ENCODE measurements at places on chromosomes 16 and 17.

- DNase-seq: no peak
These were observed 160.3 kb downstream of the NTN1 start for GRCh38 chr17:9181640-9182039.

DNA sequence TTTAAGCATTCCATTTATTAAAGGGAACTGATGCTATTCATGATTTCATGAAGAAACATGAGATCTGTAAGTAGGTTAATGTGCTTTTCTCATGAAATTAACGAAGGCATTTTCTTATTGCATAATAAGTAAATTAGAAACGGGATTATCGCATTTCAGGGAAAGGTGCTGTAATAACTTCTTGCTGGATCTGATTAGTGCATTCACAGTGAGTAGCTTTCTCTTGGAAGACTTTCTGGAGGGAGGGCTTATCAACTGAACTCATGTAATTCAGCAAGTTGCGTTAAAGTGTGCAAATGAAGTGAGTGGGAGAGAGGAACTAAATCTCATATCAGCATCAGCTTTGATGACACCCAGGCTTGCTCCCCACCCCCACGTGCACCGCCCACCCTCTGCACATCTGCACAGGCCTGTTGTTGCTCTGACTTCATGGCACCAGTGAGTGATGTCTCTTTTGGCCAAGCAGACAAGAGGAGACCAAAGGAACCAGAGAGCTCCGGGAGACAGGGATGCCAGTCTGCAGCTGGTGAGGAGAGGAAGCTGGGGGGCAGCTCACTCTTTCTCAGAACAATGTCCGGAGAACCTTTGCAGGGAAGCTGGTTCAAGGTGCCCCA is 26.3 kb upstream of the GAS7 start:
- no peak for DNase-seq

DNA sequence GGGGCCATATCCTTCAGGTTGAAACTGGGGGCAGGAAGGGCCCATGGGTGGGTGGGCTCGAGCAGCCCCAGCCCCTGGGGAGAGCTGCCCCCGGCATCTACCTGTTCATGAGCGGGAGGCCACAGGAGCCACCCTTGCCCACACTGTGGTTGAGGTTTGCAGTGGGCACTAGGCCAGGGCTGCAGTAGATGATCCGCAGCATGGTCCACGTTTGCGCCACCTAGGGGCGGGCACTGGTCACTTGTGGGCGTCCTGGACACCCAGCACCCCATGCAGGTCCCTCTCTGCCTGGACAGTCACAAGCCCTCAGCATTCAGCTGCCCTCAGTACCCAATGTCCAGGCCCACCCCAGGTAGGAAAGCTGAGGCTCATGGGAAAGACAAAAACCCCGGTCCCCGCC is 1.8 kb upstream of the JMJD8 start:
- no peak for DNase-seq

DNA sequence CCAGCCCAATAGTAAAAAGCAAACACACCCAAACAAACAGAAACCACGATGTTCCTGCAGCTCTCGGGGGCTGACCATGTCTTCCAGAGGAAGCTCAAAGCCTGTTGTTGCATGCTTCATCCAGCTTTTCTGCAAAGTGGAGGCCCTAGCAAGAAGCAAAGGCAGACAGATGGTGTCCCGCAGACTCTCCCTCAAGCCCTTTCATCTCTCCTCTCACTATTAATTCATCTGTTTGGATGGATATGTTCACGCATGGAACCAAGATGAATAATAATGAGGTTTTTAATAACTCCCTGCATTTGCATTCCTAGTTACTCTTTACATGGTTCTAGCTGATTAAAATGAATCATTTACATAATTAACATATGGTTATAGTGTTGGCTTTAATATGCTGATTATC is 36.6 kb downstream of the RBFOX1 start:
- no peak for DNase-seq

DNA sequence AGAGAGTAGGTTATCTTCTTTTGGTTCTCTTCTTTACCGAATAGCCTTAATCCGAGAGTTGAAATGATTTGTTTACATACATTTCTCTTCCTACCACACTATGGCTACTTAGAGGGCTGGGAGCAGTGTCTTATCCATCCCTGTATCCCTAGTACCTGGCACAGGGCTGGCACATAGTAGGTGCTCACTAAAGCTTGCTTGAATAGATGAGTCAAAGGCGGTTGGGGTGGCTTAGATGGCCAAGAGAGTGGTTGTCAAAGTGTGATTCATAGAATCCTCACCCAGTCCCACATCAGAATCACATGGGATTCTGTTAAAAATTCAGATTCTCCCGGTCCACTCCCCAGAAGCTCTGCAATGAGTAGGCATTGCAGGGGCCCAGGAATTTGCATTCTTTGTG is 11.1 kb downstream of the CHAD start:
- no peak for DNase-seq

DNA sequence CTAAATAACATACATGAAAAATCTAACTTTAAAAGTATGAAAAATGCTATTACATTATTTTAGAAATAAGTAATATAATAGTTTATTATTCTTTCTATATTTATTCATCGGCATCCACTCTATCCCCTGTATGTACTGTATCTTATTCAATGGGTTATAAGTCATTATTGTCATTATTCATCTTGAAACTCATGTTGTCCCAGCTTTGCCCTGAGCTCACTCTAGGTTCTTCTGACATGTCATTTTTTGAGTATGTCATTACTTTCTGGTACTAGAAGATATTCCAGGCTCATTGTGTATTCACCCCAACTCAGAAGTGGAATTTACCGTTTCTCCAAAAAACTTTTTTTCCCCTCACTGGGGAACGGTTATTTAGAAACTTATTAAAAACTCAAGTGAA is 53.0 kb upstream of the MNT start:
- DNase-seq: no peak

GRCh38 chr17:66663041-66663606 is 171.8 kb upstream of the CACNG5 start:
- DNase-seq: no peak

GRCh38 chr17:55320594-55321426 is 56.0 kb downstream of the HLF start:
- no peak for DNase-seq

GRCh38 chr17:19495828-19496528 is 37.7 kb upstream of the SLC47A1 start:
- DNase-seq: no peak

DNA sequence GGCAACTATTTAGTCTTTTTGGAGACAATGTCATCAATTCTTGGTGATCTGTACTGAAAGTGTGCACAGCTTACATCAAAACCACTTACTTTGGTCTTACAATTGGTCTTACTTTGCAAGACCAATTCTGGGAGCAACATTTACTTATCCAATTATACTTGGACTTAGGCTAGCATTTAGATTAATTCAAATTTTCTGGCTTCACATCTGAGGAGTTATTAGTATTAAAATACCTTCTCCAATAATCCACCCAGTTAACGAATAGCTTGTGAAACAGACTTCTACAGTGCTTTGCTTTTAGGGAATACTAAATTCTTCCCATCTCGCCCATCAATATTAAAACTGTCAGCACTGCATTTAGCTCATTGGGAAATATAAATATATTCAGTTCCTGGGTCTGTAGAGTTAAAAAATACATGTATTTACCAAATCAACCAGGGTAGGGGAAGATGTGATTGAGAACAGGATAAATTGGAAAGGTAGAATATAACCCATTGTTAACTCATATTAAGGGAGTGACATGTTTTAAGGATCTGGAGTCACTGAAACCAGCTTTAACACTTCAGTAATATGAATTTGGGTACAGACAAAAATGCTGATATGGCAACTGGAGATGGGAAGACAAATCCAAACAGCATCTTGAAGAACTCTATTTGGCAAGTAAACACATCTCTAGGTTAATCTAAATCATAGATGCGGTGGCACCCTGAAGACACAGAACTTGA is 9.2 kb upstream of the VEZF1 start:
- no peak for DNase-seq

GRCh38 chr16:84056933-84057332 is 14.3 kb upstream of the SLC38A8 start:
- DNase-seq: no peak

GRCh38 chr17:14203388-14203787 is 33.3 kb downstream of the CDRT15 start:
- DNase-seq: no peak

DNA sequence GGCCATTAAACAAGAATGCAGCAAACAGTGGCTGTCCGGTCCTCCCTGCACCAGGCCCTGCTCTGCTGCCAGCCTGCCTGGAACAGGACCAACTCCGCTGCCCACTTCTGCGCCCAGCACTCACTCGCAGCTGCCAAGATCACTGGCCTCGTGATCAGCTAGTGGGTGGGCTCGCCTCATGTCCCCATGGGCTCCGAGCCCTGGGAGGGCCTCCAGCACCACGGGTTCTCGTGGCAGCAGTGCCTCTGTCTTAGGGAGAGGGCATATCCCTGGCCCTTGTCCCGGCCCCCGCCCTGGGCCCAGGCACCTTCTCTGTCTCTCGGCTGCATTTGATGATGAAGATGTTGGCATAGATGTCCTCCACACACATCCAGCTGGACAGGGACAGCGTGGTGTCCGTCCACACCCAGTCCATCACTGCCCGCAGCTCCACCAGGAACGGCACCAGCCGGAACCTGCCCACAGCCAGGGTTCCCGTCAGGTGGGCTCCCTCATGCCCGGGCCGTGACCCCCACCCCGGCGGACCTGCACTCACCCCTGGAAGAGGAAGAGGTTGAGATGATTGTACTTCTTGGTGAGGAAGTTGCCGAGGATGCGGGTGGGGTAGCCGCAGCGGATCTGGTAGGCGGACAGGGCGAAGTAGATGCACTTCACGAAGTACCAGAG is 13.1 kb downstream of the CTU2 start:
- DNase-seq: no peak

DNA sequence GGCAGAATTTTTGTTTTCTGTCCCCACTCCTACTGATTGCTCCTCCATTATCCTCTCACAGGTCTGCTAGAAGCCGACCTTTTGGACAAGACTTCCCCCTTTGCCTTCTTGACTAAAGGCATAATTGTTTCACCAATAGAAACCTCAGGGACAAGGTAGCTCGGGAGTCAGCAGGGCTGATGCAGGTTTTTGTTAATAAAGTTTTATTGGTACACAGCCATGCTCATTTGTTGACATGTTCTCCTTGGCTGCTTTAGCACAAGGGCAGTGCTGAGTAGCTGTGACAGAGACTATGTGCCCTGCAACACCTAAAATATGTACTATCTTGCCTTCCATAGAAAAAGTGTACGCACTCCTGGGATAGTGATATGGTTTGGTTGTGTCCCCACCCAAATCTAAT is 271.6 kb downstream of the XYLT1 start:
- no peak for DNase-seq

DNA sequence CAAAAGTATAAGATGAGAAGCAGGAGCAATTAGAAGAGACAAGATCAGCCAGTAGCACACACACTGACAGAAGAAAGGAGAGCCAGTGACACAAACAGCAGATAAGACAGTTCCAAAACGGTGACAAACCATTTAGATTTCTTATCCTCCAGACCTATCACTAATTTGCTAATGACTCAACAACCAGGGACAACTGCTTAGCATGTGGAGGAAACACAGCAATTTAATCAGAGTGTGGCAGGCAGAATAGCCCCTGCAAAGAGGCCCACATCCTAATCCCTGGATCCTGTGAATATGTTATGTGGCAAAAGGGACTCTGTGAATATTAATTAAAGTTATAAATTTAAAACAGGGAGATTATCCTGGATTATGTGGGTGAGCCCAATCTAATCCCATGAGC is 81.1 kb downstream of the CACNG1 start:
- DNase-seq: no peak

- no peak for DNase-seq
These were observed 32.5 kb upstream of the CES5A start for GRCh38 chr16:55907661-55908060.

- DNase-seq: no peak
These were observed 26.9 kb downstream of the ATAD5 start for GRCh38 chr17:30858556-30859250.

DNA sequence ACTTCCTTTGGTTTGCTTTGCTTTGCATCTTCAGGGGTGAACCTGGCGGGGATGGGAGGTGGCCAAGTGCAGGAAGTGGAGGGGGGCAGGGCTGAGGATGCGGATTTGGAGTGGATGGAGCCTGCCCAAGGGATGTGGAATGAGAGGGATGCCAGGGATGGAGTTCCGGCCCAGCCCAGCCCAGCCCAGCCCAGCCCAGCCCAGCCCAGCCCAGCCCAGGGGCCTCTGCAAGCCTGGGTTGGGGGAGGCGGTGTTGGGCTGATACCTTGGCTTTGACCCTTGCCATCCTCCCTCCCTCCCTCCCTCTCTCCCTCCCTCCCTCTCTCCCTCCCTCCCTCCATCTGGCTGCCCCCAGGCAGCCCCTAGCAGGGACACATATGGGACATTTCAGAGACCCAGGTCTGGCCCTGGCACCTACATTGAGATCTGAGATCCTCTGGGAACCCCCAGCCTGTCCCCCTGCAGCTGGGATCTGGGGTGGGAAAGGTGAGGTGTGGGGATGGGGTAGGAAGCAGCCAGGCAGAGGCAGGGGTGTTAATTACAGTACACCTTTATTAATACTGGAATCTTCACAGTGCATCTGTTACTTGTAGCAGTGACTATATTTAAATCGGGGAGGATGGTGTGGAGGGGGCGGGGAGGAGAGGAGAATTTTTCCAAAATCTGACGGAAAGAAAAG is 14.5 kb downstream of the IL34 start:
- DNase-seq: no peak

DNA sequence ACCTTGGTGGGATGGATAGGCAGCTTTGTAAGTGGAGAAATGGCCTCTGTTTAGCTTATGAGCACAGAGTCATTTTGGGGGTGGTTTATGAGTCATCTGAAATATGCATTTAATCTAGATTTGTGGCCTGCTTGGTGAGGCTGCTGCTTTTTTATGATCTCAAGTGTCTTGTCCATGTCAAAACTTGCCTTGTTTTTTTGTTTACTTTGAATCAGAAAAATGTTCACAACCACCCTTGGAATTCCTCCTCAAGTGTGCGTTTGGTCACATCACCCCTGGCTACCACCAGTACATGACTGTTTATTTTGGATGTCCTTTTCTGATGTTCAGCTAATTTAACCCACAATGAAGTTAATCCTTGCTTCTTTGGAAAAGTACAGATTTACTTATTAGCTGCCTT is 64.6 kb downstream of the FTO start:
- DNase-seq: no peak

GRCh38 chr16:48487287-48487686 is 102.1 kb upstream of the SIAH1 start:
- DNase-seq: no peak

DNA sequence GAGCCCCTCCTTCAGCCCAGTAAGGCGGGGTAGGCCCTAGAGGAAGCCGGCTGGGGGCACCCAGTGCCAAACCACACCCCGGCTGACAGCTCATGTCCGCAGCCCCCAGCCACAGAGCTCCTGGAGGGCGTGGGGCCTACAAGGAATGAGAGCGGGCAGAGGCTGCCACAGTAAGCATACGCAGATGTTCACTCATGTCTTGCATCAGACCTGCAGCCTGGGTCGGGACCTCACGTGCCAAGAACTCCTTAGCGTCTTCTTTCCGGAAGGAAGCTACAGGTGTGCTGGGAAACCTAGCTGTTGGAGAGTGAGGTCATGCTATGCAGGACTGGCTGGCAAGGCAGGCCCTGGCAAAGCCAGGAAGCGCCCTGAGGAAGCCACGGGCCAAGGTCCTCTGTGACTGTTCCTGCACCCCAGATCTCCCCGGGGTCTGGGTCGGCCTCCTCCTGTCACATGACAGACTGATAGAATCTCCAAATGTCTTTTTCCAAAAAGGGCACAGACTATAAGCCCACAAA is 1.6 kb downstream of the ZNF598 start:
- no peak for DNase-seq
